HT1080 (cell line): ENCODE measurements at places on chromosomes 5 and 9.

DNA sequence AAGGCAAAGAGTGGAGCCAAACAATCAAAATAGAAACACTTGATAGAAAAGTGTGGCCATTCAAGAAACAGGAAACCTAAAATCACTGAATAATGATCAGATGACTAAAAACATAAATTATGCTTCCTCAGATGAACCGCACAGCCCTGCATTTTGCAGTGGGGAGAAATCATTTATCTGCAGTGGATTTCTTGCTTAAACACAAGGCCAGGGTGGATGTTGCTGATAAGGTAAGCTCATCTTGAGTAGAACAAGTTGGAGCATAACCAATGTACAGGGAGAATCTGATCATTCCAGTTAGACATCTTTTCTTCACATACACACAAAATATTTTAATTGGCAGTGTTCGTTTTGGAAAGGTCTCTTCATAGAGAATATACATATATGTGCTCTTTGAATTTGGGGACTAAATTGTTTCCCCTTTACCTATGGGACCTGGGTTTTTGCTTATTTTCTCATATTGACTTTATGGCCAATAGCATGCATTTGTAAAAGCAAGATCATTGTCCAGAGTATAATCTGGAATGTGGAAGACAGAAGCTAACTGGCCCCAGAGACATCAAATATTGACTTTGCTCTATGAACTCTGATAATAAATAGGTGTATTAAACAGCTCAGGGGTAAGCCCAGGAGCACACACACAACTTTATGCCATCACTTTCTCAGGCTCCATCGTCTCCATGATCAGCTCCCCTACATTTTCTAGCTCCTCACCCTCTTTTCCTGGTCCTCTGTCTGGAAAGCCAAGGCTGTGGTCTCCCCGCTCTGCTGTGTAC lies 9.1 kb downstream of the ANKDD1B start:
- no peak for DNase-seq

- no peak for DNase-seq
Measured at GRCh38 chr9:132197856-132198550, 36.1 kb downstream of the NTNG2 start.

- peak; percentile 7 for DNase-seq
Measured at GRCh38 chr9:91734371-91734981, 215.6 kb downstream of the ROR2 start.

GRCh38 chr5:127290019-127290945 lies at the start of gene MEGF10:
Gene MEGF10 (plus strand): TSS chr5:127290796. CDS start chr5:127331309, 40,513 bp downstream.
- peak; percentile 39 for DNase-seq

- no peak for DNase-seq
Measured at GRCh38 chr5:80592105-80592504, 22.0 kb upstream of the ANKRD34B start.

DNA sequence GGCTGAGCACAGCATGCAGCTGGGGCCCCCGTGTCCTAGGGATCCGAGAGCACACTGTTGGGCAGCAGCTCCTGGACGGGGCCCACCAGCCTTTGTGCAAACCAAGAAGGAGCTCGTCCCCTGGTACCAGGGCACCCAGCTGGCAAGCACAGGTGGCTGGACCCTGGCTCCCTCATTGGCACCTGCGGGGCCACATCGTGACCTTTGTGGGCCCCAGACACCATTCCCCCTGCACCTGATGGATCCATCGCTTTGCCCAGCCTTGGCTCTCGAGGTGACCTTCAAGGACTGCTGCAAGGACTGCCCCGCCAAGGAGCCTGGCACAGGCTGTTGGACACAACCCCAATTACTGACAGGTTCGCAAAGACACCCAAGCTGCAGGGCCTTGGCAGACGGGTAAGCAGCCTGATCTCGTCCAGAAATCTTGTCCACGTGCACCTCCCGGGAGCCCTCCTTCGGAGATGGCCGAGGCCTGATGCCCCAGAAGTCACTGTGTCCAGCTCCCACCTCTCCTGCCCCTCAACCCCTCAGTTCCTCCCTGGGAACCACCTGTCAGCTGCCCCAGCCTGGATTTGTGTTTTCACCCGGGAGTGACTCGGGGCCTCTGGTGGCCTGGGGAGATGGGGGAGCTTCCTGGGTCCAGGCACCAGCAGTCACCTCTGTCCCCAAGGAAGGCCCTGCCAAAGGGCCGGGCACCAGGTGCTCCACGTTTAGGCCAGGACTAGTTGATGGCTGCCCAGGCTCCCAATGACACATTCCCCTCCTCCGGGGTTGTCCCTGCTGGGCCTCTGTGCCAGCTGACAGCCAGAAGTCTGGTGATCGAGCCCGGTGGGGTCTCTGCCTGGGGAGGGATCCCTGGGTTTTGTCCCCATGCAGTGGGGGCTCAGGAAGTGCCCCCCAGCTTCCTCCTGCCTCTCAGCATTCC lies 137.1 kb upstream of the PPP1R26 start:
- no peak for DNase-seq

GRCh38 chr9:71218774-71219173 lies 97.4 kb upstream of the TRPM3 start:
- DNase-seq = no peak

DNA sequence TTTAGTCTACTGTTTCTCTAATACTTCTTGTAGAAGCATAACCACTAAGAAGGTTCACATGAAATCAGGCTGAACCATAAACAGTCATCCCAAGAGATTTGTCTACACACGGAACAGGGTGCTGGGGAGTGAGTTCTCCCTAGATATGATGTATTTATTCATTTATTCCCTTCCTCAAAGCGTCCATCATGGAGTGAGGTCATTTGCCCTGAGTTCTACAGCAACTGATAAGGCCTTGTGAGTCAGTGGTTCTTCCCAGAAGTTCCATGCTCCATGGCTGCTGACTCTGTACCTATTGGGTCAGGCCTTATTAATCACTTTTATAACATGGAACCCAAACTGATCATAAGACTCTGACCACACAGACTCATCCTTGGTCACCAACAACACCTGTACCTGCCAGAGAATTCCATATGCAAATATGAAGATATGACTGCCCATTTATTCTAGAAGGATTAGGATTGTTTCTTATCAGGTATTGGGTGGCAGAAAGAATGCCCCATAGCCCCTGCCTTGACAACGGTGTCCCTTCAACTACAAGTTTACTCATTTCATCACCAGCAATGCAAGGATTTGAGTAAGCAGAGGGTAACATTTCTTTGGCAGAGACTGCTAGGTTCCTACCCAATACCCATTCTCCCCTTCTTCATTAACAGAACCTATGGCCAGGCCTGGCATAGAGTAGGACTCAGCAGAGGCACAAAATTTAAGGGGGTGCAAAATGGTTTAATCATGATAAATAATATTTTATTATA lies 118.1 kb downstream of the LHFPL2 start:
- peak; percentile 78 for DNase-seq

- DNase-seq = no peak
Measured at GRCh38 chr9:93916358-93916757, 38.8 kb downstream of the BARX1 start.

DNA sequence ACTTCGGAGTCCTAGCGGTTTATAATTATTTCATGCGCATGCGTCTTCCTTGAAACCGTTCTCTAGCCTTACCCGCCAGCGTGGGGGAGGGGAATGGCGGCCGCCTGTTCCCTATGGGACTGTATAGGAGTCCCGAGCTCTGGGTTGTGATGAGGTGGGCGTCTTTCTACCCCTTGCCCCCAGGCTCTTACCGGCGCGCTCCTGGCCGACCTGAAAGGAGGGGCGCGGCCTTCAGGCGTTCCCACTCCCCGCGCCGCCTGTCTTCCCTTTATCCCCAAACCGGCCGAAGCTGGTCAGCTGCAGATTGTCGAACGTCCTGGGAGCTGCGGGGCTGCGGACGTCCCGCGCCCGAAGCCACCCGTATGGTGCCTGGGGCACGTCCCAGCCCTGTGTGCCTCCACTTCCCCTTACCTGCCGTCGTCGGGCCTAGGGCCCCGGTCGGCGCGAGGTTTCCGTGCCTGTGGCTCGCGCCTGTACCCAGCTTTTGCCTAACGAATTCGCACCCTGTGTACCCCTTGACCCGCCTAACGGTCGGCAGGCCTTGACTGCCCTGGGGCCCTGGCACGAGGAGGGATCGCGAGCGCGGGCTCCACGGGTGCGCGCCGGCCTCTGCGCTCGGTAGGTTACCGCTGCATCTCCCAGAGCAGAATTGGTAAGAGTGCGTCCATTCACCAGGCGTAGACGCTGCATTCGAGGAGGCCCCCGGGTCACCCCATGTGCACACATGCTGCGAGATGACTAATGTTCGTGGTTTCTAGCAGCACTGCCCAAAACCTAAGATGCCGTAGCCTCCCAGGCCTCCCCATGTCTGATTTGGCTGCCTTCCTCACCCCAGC lies 653 bp upstream of the HNRNPH1 start:
- DNase-seq = peak; percentile 74

GRCh38 chr9:111917980-111918379 lies 21.4 kb downstream of the UGCG start:
- DNase-seq = no peak

DNA sequence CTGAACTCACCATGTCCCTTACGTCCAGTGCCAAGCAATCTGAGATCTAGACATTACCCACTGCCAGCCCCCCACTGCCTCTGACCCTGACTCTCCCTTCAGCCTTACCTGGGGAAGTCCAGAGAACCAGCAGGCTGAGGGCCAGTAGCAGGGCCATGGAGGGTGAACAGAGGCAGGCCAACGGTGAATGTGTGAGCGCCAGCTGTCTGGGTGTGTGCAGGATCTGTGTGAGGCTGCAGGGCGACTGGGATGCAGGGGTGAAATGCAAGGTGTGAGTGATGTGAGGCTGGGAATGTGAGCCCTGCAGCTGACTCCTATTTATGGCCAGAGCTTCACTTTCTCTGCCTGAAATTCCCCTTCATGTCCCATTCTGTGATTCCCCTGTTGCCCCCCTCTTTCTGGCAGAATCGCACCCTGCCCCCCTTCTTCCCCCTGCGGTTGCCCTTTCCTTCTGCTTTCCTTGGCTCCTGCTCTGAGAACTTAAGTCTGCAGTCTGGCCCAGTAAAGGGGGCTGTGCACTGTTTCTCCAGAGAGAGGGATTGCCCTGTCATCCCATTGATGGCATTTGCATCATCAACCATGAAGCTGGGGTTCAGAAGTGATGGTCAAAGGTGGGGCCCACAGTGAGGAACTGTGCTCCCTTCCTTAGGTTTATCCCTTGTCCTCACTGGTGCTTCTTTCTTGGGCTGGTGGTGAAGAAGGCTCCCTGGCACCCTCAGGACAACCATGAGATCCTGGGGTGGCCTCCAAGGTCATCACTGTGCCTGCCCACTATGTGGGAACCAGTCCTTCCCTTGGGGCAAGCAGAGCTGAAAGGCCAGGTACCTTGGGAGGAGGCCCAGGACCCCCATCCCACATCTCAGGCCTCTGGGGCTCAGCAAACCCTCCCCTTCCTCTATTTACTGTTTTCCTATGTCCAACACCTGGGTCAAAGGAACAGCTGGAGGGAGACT lies at the start of gene CCL19:
CCL19 (minus strand) TSS at position 294 of the 953 bp plus-strand sequence; CDS start at position 157, 137 bp downstream.
- DNase-seq = no peak

GRCh38 chr5:59173578-59173977 lies 590.7 kb downstream of the RAB3C start:
- peak; percentile 6 for DNase-seq

- DNase-seq = no peak
Measured at GRCh38 chr5:17992291-17992690, 358.0 kb downstream of the TAF11L14 start.

DNA sequence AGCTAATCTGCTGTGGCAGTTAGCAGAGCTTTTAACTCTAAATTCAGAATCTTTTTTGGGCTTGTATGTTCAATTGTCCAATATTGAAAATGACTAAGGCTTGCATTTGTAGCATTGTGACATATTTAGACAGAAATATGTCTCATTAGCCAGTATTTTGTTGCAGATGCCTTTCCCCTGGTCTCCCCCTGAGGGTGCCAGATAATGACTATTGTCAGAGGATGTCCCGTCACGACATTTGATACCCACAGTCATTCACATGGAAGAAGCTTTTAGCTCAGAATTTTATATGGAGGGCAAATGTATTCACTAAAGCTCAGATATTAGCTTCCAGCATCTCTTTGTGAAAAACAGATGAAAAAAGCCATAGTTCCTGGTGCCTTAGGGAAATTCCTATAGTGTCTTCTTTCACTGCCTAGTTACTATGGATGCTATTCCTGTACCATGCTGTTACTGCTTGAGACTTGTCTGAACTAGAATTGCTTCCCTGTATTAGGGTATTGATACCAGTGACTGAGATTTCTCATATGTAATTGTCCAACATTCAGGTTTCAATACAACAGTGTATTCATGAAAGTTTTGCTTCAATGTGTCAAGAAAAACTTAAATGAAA lies 96.2 kb downstream of the CCDC192 start:
- DNase-seq = no peak

DNA sequence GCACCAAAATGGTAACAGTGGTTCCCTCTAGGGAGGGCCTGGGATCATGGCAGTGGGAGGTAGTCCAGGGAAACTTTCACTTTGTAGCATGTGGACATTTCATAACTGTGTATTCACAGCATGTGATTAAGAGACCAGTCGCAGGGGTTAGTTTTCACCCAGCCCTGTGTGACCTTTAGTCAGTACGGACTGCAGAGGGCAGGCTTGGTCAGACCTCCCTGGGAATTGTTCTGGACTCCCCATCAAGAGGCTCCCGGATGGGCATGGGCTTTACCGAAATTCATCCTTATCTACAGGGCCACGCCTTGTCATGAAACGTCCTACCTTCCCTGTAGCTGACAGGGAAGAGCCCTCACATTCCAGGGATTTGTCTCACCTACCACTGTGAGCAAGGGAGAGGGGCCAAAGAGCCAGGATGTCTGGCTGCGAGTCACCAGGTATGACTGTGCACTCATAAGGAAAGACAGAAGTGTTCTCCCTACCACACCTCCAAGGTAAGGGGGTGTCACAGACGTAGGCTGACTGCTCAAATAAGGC lies 19.9 kb downstream of the GPX3 start:
- DNase-seq = peak; percentile 67

DNA sequence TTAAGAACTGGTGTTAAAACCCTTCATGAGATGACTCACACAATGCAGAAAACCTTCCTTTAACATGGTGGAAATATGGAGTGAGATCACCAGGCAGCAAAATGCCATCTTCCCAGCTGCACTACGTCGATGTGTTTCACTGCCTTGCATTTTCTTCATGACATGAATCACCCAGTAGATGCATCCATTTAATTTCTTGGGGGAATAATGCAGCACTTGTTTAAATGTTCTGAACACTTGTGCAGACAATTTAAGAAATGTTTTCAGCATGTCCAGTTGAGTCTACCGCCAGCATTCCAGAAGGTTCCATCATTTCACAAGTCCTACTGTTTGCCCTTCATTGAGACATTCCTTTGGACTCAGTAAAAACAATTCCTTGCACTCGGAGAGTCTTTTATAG lies 81.6 kb downstream of the ADAMTS16 start:
- DNase-seq = peak; percentile 44

DNA sequence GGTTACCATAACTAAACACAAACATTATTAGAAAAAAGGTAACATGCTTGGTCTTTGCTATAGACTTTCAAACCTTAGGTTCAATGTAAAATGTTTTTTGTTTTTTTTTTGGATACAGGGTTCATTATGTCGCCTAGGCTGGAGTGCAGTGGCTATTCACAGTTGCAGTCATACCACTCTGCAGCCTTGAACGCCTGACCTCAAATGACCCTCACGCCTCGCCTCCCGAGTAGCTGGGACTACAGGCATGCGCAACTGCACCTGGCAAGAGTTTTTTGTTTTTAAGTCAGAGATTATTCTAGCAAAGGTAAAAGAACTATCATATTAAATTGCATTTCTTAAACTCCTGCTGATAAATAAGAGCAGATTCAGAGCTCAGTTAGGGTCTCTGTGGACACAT lies 55.1 kb upstream of the NR5A1 start:
- no peak for DNase-seq

GRCh38 chr9:97502222-97502983 lies 937 bp downstream of the TMOD1 start:
- no peak for DNase-seq
